MG63 (cell line): ENCODE measurements at places on chromosomes 6 and 20. TPM values are rescaled to one million over a fixed set of nuclear protein-coding genes. Genes with fewer than 3 reads are reported as not detected.

DNA sequence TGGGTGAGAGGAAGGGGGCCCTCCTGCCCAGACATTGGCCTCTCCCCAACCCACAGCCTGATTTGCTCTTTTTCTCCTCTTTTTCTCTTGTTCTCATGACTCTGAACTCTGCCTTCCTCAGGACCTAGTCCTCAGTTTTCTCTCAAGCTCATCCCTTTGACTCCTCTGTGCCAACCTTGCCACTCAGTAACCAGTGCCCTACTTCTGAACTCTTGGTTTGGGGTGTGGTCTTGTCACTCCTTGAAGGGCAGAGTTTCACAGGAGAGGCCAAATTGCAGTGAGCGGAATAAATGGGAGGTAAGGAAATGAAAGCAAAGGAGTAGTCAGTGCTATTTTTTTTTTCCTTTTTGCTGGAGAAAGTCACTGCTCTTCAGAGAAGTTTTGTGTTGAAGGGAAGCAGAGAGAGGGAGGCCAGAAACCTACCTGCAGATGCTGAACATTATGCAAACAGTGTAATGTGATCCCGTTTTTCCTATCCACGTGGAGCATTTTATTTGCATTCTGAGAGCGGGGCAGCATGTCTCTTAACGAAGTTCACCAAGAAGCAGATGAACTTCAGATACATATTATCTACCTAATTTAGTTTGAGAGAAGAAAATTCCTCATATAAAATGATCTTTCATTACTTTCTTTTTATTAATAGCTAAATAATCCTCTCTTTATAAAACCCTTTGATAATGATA lies 26.9 kb downstream of the CFAP61 start:
- no peak for DNase-seq

GRCh38 chr20:1273366-1273765 lies 7.3 kb downstream of the SNPH start:
- no peak for DNase-seq

- DNase-seq, result no peak
Measured at GRCh38 chr20:36331209-36331608, 25.1 kb downstream of the DLGAP4 start.

GRCh38 chr6:107816818-107817217 lies 7.3 kb downstream of the SCML4 start:
- no peak for DNase-seq

GRCh38 chr6:109050012-109050411 lies 44.6 kb downstream of the SESN1 start:
- no peak for DNase-seq

Gene GTPBP2
- 7.6 and 11.6 TPM in 2 replicates for total RNA-seq
